Natural killer cell (primary cell): ENCODE measurements at places on chromosomes 11 and 22. TPM values are rescaled to one million over a fixed set of nuclear protein-coding genes. Genes with fewer than 3 reads are reported as not detected.

The LSP1 gene
- 487 TPM for total RNA-seq

DNA sequence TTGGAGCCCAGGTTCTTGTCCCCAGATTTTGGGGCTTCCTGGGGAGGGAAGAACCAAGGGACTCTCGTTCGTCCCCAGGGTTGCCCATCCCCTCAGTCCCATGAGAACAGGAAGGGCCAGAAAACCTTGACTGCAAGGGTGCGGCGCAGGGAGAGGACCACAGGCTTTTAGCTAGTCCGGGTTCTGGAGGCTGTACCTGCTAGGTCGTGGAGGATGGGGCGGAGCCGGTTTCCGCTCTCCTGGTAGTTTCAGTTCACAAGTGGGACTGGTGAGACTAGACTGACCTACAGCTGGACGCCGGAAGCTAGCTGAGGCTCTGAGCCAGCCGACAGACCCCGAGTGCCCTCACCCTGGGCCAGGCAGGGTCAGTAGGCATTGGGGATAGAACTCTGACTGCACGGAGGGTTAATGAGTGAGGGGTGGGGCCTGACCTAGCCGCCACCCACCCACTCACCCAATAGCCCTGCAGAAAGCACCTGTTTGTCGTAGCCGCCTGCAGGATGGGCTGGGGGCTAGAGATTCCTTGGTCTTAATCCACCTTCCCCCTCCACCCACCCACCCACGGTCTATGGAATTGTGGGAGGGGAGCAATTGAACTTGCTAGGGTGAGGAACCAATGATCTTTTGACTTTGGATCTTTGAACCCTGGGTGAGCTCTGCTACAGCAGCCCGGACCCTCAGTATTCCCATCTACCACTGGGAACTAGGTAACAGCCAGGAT lies 1.5 kb downstream of the MAFF start:
- no peak for DNase-seq

- DNase-seq: no peak
Measured at GRCh38 chr11:33690290-33691065, 10.1 kb downstream of the C11orf91 start.

GRCh38 chr11:93410441-93410840 lies 79.9 kb downstream of the DEUP1 start:
- no peak for DNase-seq

The MMP12 gene
- total RNA-seq: not detected

The SLC22A6 gene
- not detected for total RNA-seq

The LRRN4CL gene
- not detected for total RNA-seq

The APOBEC3F gene
- total RNA-seq: 30.1 TPM

GRCh38 chr11:7858006-7858405 lies 61.3 kb upstream of the OR5P2 start:
- no peak for DNase-seq

DNA sequence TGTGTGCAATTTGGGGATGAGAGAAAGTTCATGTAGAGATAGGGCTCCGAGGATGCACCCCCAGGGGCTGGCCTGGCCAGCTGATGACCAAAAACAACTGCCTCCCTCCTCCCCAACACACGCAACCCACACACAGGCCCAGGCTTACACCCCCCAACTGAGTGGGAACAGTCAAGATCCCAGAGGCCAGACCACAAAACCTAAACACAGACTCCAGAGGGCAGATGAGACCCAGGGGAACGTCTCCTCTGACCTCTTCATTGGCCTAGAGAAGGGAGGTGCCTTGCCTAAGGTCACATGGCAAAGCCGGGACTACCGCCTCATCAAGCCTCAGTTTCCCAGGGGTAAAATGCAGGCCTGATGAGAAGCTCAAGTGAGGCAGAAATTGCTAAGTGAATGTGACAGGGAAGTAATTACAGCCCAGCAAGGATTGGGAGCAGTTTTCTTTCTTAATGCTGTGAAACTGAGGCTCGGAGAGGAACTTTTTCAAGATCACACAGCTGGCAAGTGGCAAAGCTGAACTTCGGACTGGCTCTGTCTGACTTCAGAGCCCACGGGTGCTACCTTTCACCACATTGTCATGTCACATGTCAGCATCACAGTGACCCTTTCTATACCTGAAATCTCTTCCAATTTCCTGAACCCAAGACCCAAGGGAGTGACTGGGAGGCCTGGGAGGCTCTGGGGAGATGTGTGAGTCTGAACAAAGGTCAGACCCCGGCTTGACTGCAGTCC lies 69.9 kb upstream of the WNT11 start:
- DNase-seq: no peak

GRCh38 chr11:130199792-130200191 lies 40.2 kb downstream of the ST14 start:
- no peak for DNase-seq

The CLCF1 gene
- total RNA-seq: 9.8 TPM

The LRRC51 gene
- 3.1 TPM for total RNA-seq

The NLRP10 gene
- total RNA-seq: not detected

DNA sequence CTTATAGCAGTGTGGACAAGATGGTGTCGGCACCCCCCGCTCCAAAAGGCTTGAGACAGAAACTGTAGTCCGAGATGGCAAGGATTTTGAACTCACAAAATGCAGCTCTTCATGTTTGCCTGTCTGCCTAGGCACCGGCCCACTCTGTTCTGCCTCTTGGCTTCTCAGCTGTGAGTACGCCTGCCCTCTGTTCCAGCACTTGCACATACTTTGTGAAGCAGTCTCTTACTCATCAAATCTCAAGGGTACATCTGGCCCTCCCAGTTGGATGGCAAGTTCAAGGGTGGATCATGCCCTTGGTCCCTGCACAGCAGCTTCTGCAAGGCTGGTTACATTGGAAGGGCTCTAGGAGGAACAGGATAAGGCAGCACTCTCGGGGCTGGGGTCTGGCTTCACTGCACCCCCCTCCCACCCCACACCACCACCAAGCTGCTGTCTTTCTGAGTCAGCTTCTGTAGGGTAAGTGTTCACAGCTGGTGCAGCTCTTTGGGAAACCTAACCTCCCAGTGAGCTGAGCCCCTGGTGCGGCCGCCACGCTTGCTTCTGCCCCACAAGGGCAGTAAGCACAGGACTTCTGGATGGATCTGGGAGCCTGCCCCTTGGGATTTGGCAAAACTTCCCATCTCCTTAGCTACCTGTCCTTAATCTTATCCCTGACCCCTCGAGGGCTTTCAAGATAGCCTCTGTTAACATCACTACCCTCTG lies 37.2 kb downstream of the FAM83F start:
- no peak for DNase-seq

- no peak for DNase-seq
Measured at GRCh38 chr11:131378931-131379330, 8.5 kb downstream of the NTM start.

DNA sequence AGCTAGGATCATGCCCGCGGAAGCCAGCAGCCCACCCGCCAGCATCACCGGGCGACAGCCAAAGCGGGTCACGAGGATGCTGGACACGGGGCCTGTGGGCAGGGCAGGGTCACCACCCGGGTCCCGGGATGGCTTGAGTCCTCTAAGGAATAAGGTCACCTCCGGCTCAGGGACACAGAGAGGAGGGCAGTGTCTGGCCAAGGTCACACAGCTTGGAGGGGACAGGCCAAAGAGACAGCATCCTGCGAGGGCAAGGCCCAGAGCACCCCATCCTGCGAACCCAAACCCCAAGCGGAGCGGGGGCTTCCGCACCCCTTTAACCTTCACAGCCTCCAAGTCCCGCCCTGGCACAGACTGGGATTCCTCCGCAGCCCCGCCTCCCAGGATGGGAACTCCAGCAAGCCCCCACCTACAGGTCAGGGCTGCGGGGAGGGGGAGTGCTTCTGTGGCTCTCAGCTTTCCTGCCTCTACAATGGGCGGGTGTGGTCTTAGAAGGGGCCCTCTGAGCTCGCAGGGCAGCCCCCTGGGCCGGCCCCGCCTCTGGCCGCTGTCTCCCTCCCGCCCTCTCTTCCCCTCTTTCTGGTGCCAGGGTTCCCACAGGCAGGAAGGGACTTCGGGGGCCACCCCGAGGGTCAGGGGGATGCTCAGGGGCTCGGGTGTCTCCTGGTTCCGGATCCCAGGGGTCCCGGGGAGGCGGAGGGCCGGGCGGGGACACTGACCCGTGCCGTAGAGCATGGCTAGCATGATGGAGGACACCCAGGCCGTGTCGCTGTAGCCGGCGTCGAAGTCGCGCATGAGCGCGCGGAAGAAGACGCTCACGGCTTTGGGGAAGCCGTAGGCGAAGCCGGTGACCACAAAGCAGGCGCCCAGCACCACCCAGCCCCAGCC lies 1.8 kb downstream of the SLC16A8 start:
- no peak for DNase-seq

The C22orf15 gene
- total RNA-seq: not detected

DNA sequence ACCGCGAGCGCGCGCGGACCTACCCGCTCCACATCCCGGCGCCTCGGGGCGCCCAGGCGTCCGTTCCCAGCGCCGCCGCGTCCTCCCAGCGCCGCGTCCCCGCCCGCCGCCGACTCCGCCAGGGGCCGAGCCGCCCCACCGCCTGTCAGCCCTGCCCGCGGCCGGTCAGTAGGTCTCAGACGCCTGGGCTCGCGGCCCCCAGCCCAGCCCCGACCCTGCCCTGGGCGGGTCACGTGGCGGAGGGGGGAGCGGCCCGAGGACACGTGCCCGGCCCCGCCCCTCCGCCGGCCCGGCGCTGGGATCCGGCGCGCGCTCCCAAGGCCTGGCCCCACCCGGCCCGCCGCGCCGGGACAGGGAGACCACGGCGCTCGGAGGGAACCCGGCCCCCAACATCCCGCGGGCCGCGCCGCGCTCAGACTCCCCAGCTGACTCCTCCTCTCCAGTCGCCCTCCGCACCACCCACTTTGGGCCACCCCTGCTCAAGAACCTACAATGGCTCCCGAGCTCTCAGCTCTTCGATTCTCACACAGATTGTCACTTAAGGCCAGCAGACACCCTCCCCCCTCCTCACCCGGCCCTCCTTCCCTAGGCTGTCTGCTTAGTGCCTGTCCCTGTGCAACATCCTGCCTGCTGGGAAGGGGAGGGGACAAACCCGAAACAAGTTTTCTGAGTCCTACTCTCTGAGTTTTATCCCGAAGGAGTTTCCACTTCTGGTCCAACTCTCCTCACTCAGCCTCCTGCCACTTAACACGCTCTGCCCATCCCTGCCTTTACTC lies at the start of gene RAB3IL1:
Gene RAB3IL1 (minus strand): TSS at position 233 of the 776 bp plus-strand sequence. CDS start 199 bp downstream, at position 34.
- peak; percentile 16 for DNase-seq

GRCh38 chr22:46985507-46985882 lies 223.0 kb downstream of the TBC1D22A start:
- DNase-seq: no peak

DNA sequence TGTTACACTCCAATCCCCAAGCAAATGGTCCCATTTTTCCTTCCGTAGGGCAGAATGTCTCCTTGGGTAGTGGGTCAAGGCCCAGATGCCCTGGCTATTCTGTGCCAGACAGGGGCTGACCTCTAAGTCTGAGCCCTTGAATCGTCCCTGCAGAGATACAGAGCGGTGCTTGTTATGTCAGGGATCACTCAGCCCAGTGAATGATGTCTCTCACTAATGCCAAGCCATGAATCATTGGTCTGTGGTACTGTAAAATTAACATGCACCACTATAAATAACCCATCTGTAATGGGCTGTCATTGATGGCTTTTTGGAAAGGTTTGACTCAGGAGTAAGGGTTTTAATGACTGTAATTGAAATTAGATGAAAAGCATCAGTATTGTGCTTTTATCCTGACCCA lies 35.3 kb upstream of the KIRREL3 start:
- DNase-seq: no peak

The OR10D3 gene
- not detected for total RNA-seq

- no peak for DNase-seq
Measured at GRCh38 chr11:130168105-130168504, 8.5 kb downstream of the ST14 start.

DNA sequence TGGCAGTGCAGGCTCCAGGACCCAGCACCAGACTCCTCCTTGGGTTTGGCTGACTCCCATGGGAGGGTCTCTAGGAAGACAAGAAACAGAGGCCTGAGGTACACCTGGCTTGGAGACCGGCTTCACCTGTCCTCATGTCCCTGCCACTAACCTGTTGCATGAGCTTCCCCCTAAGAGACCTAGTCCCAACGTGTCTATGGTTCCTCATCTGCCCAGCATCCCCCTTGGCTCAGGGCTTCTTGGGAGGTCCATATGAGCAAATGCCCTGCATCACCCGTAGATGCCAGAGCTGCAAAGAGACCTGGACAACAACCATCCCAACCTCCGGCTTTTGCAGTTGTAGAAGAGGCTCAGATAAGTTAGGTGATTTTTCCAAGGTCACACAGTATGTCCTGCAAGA lies 123.5 kb downstream of the BUD13 start:
- DNase-seq: no peak

GRCh38 chr11:114243461-114244372 lies 52.5 kb upstream of the NNMT start:
- no peak for DNase-seq

The BTBD18 gene
- total RNA-seq: not detected

DNA sequence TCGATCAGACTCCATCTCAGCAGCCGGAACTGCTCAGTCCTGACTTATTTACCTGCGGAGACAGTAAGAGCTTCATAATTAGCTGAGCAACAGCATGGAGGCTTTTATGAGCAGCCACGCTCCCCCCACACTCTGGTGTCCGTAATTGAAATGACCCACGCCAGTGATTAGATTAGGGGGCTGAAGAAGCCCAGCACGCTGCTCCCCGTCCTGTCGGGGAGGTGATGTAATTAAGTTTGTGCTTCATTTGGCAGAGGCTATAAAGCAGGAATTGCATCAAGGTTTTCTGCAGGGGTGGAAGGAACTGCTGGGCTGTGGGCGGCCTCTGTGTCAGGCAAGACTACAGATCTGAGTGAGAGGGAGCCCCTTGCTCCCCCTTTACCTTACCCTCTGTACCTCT lies 22.8 kb upstream of the HTR3A start:
- DNase-seq: no peak

GRCh38 chr11:122107566-122107965 lies 8.4 kb downstream of the BLID start:
- DNase-seq: no peak

GRCh38 chr11:68311160-68312116 lies 953 bp upstream of the LRP5 start:
- no peak for DNase-seq

- DNase-seq: no peak
Measured at GRCh38 chr22:48318575-48319320, 1508.9 kb downstream of the BRD1 start.

The PTDSS2 gene
- 23.4 TPM for total RNA-seq

GRCh38 chr11:33268945-33269540 lies 11.9 kb downstream of the HIPK3 start:
- DNase-seq: no peak

GRCh38 chr11:116427337-116427902 lies 345.4 kb downstream of the BUD13 start:
- no peak for DNase-seq

DNA sequence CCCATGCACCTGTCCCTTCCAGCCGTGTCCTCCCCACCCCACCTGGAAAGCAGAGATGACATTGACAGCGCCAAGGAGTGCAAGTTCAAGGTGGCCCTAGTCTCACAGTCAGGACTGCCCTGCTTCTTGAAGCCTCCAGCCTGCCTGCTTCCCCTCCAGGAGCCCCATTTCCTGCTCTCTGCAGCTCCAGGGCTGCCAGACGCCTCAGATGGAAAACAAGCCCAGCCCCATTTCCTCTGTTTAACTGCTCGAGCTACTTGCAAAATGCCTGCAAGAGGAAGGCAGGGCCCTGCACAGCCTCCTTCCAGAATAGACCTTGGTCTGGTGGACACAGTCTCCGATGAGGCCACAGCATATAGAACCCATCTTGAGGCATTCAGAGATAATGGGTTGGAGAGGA lies 5.0 kb upstream of the DGKZ start:
- peak; percentile 53 for DNase-seq
